ENCODE measurements at places on chromosomes 5 and 9. TPM values are rescaled to one million over a fixed set of nuclear protein-coding genes. Genes with fewer than 3 reads are reported as not detected.

The NDUFS6 gene
- total RNA-seq = 57.0 TPM

The WNT8A gene
- not detected for total RNA-seq

The BTNL8 gene
- total RNA-seq = not detected

The SCGB3A2 gene
- total RNA-seq = not detected

The ARHGEF37 gene
- 6.3 TPM for total RNA-seq

The BAAT gene
- total RNA-seq = not detected

The PHF24 gene
- not detected for total RNA-seq

The LRRC14B gene
- total RNA-seq = not detected

The FOXD4L4 gene
- 0.97 TPM for total RNA-seq

The CYFIP2 gene
- total RNA-seq = 0.54 TPM

The LCN6 gene
- not detected for total RNA-seq

The TXNDC8 gene
- not detected for total RNA-seq

The PCDHGA10 gene
- total RNA-seq = 5.0 TPM

The ADGRD2 gene
- total RNA-seq = not detected

The TAS2R1 gene
- not detected for total RNA-seq

The PCDHA6 gene
- total RNA-seq = not detected

The SCGB3A1 gene
- total RNA-seq = not detected

The GSN gene
- 347 TPM for total RNA-seq

The MARVELD2 gene
- 0.32 TPM for total RNA-seq

The SYK gene
- total RNA-seq = not detected

The LRRC70 gene
- 0.97 TPM for total RNA-seq

The CDX1 gene
- total RNA-seq = not detected

The SAXO1 gene
- not detected for total RNA-seq

The NEUROG1 gene
- not detected for total RNA-seq

The CACFD1 gene
- 4.2 TPM for total RNA-seq

The LAMC3 gene
- total RNA-seq = not detected

The UGT3A1 gene
- not detected for total RNA-seq

The TMEM203 gene
- total RNA-seq = 26.7 TPM

The FOXI1 gene
- total RNA-seq = not detected

The ORM1 gene
- total RNA-seq = not detected

The FBXO10 gene
- 6.8 TPM for total RNA-seq

The PDE6A gene
- total RNA-seq = not detected

The CARTPT gene
- not detected for total RNA-seq

The ADCY2 gene
- total RNA-seq = not detected

The COL23A1 gene
- total RNA-seq = not detected

The STOML2 gene
- total RNA-seq = 119 TPM

The TRIP13 gene
- total RNA-seq = 6.1 TPM

The WDR41 gene
- total RNA-seq = 70.4 TPM

The GPX3 gene
- 15.9 TPM for total RNA-seq

The BTF3 gene
- total RNA-seq = 418 TPM

The ABLIM3 gene
- total RNA-seq = 31.9 TPM

The PCDHA1 gene
- not detected for total RNA-seq

The IL4 gene
- not detected for total RNA-seq

The TAF1L gene
- total RNA-seq = not detected

The INSYN2B gene
- total RNA-seq = 15.7 TPM

The FER gene
- total RNA-seq = 14.3 TPM

The PCDHGA5 gene
- 0.32 TPM for total RNA-seq

The TGFBI gene
- 1,161 TPM for total RNA-seq

The KCNMB1 gene
- not detected for total RNA-seq

The CDH9 gene
- total RNA-seq = not detected

The SV2C gene
- not detected for total RNA-seq

The VCP gene
- total RNA-seq = 287 TPM

The SLCO6A1 gene
- not detected for total RNA-seq

The ZDHHC11B gene
- total RNA-seq = not detected

The ANKDD1B gene
- 0.16 TPM for total RNA-seq

The MARCHF11 gene
- not detected for total RNA-seq
